ENCODE measurements at places on chromosomes 4 and X.

DNA sequence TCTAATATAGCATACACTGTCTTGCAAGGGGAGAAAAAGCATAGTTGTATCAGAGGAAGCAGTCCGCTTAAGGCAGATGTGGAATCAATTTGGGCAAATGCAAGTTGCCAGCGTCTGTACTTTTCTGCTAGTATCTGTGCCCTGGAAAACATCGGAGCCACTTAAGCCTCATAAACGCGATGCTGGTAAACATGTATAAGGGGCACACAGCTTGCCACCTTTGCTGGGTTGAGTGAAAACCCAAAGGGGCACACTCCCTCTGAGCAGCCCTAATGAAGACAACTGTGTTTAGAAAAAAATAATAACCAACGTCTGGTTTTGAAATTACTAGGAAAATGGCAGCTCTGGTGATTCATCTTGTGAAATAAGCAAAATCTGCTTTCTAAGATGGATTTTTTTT is 24.3 kb downstream of the SMIM20 start:
- no peak for DNase-seq

DNA sequence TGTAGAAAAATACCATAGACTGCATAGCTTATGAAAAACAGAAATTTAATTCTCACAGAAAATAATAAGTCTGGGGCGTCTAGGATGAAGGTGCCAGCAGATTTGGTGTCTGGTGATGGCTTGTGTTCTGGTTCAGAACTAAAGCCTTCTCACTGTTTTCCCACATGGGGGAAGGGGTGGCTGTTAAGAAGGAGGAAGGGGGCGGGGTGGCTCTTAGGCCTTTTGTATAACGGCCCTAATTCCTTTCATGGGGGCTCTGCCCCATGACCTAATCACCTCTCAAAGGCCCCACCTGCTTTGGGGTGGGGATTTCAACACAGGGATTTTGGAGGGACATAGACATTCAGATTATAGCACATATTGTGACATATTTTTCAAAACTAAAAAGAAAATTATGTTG is 173.2 kb upstream of the TECRL start:
- no peak for DNase-seq

GRCh38 chr4:130485371-130485770 is 1389.4 kb downstream of the C4orf33 start:
- no peak for DNase-seq

GRCh38 chrX:19760345-19760744 is 127.1 kb downstream of the SH3KBP1 start:
- DNase-seq: no peak

- DNase-seq: no peak
Observed at GRCh38 chr4:5804656-5805055, 88.2 kb downstream of the CRMP1 start.

DNA sequence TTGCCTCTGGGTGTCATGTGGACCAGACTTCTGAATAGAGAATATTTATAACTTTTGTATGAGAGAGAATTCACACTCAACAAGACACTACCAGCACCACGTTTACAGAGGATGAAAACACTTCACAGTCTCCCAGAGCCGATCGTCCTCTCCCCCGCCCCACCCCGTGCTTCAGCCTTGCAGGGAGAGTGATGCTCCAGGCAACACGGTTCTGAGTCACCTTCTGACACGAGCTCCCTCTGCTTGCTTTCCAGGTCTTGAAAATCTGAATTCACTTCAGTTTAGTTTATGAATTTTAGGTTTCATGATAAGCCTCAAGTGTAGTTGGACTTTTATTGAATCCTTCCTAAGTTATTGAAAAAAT is 59.8 kb downstream of the CPLX1 start:
- DNase-seq: no peak

GRCh38 chrX:45172890-45173289 is 27.8 kb downstream of the DIPK2B start:
- no peak for DNase-seq

DNA sequence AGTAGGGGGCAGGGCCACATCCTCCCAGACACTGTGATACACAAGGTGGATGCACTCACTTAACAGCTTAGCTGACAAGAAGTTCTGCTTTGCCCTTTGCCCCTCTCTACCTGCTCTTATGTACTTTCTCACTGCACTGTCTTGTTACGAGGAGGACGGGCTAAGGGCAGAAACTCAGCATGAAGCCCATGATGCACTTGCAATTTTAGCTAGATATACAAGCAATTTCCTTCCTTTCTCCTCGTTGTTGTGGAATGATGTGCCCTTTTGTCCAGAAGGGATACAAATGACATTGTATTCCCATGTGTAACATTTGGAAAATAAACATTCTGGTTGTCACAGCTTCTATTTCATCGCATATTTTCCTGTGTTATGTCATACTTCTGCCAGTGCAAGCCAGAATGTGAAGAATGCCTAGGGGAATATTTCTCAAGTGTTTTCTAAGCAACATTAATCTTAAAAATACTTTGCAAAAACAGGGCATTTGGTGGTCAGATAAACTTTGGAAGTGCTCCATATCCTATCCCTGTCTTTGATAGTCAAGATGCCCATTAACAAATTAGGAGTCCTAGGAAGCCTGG is 47.2 kb downstream of the MAOA start:
- no peak for DNase-seq

- DNase-seq: no peak
Observed at GRCh38 chrX:130082244-130083106, 27.8 kb downstream of the ELF4 start.

- DNase-seq: no peak
Observed at GRCh38 chr4:6415031-6415705, 57.2 kb downstream of the PPP2R2C start.

GRCh38 chr4:99665983-99666382 is 8.4 kb upstream of the C4orf54 start:
- DNase-seq: no peak

- DNase-seq: no peak
Observed at GRCh38 chr4:2537011-2537830, 774 bp downstream of the FAM193A start.

DNA sequence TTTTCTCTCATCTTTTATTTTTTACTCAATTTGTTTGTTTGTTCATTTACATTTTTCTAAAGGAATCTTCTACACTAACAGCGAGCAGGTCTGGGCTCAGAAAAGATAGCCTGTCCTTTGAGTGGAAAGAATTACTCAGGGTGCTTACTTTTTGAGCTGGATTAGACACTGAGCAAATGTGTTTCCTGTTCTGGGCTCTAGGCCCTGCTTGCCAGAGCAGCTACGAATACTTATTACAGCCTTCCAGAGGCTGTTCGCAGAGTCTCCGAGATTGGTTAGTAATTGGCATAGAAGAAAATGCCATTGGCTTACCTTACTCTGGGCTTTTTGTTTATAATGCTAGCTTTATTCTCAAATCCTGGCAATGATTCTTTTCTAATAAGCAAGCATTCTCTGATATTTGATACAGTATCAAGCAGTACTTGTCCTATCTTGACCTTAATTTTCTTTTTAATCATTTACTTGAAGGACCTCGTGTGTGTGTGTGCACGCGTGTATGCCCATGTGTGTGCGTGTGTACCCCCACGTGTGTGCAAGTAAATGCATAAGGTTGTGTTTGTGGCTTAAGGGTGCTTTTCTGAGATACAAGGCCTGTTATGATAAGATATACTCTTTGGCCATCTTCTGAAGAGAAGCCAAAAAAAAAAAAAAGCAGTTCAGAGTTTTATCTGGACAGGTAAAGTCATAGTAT is 76.2 kb upstream of the GRXCR1 start:
- DNase-seq: no peak

DNA sequence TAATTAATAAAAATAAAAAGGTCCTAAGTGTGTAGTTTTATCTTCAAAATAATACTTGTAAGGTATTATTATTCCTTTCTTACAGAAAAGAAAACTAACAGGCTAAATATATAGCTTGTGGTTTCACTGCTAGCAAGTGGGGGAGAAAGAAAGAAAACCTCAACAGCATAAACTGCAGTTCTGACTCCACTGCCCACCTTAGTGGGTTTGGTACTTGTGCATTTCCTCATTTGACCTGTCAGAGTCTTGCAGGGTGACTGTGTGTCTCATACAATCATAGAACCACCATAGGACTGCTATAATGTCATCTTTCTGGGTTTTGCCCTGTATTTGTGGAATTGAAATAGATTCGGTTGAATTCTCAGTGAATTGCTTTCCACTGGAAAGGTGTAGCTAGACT is 94.7 kb upstream of the PUDP start:
- no peak for DNase-seq

DNA sequence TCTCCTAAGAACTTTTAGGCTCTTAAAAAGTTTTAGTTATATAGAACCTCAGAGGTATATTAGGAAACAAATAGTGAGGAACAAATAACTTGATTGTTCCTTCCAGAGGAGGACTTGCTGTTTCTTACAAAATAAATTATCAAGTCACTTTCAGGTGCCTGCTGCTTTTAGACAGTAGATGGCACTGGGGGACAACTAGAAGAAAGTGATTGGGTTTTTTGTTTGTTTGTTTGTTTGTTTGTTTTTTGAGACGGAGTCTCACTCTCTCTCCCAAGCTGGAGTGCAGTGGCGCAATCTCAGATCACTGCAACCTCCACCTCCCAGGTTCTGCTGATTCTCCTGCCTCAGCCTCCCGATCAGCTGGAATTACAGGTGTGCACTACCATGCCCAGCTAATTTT is 35.4 kb upstream of the CDKL5 start:
- no peak for DNase-seq
